ENCODE measurements at places on chromosomes 5 and 9.

DNA sequence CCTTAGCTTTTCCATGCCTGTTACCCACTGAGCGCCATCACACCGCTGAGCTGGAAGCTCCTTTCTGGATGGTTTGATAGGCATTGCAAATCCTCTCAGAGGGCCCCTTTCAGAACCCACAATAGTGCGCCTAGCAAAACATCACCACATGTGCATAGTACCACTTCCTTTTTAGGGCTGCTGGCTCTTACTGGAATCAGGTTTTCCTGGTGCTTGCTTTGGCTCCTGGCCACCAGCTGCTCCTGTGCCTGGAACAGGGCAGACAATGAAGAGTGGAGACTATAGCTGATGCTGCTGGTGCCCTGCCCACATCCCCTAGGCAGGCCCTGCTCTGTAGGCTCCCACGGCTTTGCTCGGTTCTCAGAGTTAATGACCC is 163.6 kb upstream of the SEMA6A start:
- DNase-seq: no peak

DNA sequence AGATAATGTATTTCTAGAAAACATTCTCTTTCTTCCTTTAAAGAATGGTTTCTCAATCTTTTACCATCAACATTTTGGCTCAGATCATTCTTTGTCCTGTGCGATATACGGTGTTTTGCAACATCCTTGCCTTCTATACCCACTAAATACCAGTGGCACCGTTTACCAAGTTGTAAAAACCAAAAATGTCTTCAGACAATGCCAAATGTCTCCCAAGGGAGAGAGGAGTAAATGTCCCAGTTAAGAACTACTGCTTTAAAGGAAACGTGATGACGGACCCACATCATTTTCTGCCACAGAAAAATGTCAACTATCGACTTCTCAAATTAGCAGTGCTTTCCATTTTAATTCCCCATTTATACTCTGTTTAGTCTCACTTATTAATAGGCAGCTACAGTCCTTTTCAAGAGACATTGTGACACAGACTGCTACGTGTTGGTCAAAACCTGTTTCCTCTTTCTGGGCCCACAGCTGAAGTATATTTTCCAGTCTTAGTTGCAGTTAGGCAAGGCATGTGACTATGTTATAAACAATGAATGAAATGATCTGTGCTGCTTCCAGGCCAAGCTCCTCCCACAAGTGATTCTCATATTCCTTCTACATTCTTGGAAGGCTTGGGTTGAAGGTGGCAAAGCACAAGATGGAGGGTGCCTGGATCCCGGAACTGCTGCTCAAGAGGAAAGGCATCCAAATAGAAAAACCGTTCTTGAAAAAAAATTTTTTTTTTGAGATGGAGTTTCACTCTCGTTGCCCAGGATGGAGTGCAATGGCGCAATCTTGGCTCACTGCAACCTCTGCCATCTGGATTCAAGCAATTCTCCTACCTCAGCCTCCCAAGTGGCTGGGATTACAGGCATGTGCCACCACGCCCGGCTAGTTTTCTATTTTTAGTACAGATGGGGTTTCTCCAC is 8.8 kb downstream of the PRXL2C start:
- DNase-seq: peak; percentile 82

GRCh38 chr5:107464416-107464815 is 206.3 kb downstream of the EFNA5 start:
- DNase-seq: no peak

- DNase-seq: no peak
Measured at GRCh38 chr5:55894135-55894534, 43.0 kb downstream of the IL31RA start.

- no peak for DNase-seq
Measured at GRCh38 chr9:16316456-16316855, 554.0 kb downstream of the BNC2 start.

DNA sequence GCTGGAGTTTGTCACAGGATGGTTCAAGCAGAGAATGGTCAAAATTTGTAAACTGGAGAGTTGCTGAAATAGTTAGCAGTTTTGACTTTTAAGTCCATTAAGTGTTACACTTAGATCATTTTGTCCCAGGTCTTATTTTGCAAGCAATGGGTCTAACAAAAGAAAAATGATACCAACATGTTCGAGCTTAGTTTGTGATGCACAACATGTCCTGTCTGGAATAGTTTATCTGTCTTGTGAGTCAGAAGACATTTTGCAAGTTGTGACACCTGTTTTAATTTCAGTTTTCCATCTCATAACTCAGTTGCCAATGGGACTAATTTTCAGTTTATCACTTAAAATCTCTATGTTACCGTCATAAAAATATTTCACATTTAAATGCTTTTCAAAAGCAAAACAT is 929.8 kb downstream of the CDH18 start:
- no peak for DNase-seq

DNA sequence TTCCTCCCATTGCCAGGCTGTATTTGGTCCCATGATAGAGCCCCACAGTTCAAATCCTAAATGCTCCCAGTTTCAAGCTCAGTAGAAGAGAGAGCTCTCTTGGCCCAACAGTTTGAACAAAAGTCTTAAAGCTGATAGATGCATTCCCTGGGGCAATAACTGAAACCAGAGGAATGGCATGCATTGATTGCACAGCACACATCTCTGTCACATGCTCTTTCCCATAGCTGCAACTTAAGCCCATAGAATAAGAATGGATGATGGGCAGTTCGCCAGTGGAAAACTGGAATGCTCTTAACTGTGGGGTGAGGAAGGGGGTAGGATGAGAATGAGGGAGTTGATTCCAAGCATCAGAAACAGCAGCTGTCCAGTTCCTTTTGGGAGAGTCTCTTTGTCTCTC is 1942.4 kb upstream of the WWC1 start:
- no peak for DNase-seq

GRCh38 chr5:115460472-115460871 is 84.1 kb downstream of the FEM1C start:
- DNase-seq: peak; percentile 41

GRCh38 chr5:154309371-154309745 is 118.8 kb downstream of the GALNT10 start:
- no peak for DNase-seq

DNA sequence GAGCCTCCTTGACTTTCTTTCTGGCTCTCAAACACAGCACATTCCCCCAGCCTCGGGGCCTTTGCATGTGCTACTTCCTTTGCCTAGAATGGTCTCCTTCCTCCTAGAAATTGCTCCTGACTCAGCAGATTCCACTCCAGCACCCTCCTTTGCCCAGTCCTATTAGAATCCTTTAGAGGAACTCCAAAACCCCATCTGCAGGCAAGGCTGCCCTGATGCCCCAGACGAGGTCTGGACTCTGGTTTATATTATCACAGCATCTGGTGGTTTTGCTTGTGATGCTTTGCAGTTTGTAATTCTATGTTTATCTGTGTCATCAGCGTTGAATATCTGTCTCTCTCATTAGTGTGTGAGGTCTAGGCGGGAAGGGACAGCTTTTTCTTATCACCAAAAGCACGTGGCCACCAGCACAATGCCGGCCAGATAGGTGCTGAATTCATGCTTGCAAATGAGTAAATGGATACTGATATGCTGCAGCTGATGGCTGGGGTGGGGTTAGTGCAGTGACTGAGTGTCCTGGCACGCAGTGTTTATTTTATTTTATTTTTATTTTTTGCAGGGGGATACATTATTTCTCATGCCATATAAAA is 30.0 kb upstream of the ANKH start:
- peak; percentile 83 for DNase-seq

- DNase-seq: no peak
Measured at GRCh38 chr5:64653766-64654560, 36.3 kb upstream of the SHISAL2B start.

GRCh38 chr5:155726267-155726666 is 600.7 kb upstream of the SGCD start:
- DNase-seq: peak; percentile 37

DNA sequence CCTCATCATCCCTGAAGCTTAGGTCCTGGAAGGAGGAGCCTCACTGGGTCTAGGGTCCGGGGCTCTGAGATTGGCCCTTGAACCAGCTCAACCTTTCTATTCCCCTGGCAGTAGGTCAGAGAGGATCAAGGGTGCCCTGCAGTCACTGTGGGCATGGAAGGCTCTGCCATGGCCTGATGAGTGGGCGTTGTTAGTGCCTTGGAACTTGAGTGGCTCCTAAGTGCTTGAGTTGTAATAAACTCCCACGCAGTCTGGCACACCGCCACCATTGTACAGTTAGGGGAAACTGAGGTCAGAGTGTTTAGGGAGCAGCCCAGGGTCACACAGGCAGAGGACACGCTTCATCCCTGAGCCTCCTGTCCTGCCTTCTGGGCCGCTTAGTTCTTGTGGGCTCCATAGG is 10.4 kb upstream of the SYNPO start:
- no peak for DNase-seq

DNA sequence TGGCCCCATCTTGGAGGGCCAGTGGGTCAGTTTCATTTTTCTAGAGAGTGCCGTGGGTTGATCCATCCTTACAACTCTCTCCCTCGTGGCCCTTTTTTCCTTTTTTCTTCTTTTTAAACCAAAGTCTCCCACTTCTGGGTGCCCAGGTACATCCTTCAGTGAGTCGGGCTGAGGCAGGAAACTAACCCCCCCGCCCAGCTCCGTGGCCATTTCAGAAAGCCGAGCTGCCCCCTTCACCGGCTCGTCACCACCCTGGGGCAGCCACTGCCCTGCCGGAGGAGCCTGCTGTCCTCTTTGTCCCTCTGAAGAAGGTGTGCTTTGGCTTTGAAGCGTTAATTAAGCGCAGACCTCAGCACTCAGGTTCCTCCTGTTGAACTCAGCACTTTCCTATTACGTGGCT is 5.2 kb downstream of the CFAP77 start:
- DNase-seq: no peak

- DNase-seq: no peak
Measured at GRCh38 chr5:175261037-175261436, 182.9 kb downstream of the DRD1 start.

DNA sequence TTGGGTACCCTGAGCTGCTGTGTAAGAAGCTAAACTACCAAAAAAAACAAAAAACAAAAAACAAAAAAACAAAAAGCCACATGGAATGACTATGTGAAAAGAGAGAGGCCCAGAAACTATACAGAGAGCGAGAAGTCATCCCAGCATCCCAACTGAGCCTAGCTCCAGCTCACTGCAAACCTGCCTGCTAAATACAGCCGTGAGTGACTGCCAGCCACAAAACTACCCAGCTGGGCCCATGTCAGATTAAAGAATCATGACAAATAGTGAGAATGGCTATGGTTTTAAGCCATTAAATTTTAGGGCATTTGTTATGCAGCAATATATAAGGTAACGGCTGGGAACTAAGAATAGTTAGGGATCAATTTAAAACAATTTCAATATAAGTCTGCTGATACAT is 335.1 kb upstream of the PDE4D start:
- no peak for DNase-seq

DNA sequence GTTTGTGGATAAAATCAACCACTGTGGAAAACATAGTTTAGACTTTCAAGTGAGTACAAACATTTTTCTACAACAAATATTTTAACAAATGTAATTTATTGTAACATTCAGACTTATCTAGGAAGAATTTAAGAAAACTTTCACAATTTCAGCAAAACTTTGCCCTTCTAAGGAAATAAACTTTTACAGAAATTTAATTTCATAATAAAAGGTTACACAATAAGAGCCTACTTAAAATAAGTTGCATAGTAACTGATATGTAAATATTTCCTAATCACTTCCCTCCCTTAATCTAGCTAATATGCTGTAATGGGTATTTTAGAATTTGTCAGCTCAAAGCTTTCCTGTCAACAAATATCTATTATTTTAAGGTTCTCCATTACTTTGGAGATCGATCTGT is 1899.9 kb downstream of the MAT2B start:
- DNase-seq: peak; percentile 19

DNA sequence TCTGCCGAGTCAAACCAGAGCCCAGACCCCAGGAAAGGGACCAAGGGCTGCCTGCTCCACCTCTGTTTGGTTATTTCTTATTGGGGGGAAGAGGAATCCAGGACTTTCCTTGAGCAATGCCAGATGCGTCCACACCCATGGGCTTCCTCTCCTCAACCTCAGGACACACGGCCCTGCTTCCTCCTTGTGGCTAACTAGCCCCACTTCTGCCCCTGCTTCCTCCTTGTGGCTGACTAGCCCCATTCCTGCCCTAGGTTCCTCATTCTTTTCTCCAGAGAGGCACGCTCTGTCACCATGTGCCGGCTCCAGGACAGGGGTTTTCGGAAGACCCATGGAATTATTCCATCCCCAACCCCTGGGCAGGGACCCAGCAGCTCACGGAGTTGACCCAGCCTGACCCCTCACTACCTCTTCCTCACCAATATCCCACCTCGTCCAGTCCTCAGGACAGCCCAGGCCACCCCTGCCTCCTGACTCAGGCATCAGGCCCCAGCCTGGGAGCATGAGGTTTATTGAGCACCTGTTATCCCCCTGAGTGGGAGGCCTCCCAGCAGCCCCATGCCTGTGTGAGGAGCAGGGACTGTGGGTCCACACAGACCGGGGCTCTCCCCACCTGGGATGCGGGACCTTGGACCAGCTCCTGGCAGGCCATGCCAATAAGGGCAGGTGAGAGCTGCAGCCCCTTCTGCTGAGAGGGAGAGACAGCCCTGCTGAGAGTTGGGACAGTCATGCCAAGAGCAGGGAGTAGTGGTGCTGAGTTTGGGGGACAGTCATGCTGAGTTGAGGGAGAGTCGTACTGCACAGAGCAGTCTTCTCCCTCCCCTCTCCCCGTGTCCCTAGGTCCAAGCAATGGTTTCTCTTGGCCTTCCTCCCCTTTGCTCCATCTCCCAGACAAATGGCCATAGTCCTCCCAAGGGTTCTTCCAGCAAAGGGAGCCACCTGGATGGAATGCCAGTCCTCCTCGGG is 11.8 kb upstream of the FCN1 start:
- peak; percentile 88 for DNase-seq

- no peak for DNase-seq
Measured at GRCh38 chr5:84218546-84218945, 166.1 kb downstream of the EDIL3 start.

- DNase-seq: no peak
Measured at GRCh38 chr5:177097016-177097985, 10.6 kb downstream of the FGFR4 start.

All from hematopoietic multipotent progenitor cell treated with erythropoietin and hydrocortisone succinate and interleukin-3 and kit ligand, for 4 days (in vitro differentiated cells).